ENCODE measurements at places on chromosomes 7 and 10. TPM values are rescaled to one million over a fixed set of nuclear protein-coding genes. Genes with fewer than 3 reads are reported as not detected.

Gene TBX20
- 0.59 TPM for total RNA-seq

Gene CDHR3
- 4.6 TPM for total RNA-seq

Gene FAM13C
- 13.9 TPM for total RNA-seq

Gene NANOS1
- total RNA-seq, result 3.7 TPM

Gene MEPCE
- total RNA-seq, result 41.4 TPM

Gene OR2A1
- total RNA-seq, result 0.33 TPM

Gene FOXP2
- 21.3 TPM for total RNA-seq

Gene CCDC71L
- 59.0 TPM for total RNA-seq

Gene SHTN1
- 36.0 TPM for total RNA-seq

Gene PMS2
- 13.0 TPM for total RNA-seq

Gene NPTX2
- total RNA-seq, result 3.2 TPM

Gene RHOBTB1
- 11.4 TPM for total RNA-seq

Gene NRG3
- 0.16 TPM for total RNA-seq

Gene CFAP46
- 0.73 TPM for total RNA-seq

Gene KCNIP2
- 11.9 TPM for total RNA-seq

Gene UNCX
- total RNA-seq, result not detected

Gene STEAP4
- 73.1 TPM for total RNA-seq

Gene ITGA8
- 2.6 TPM for total RNA-seq

Gene PRSS37
- total RNA-seq, result not detected

Gene RTKN2
- total RNA-seq, result 0.98 TPM

Gene UTF1
- total RNA-seq, result not detected

Gene TYW1B
- total RNA-seq, result 7.2 TPM

Gene WDR86
- 57.0 TPM for total RNA-seq

Gene PPP1R17
- total RNA-seq, result not detected

Gene CDC14C
- not detected for total RNA-seq

Gene TSPAN15
- total RNA-seq, result 53.3 TPM

Gene LIPK
- total RNA-seq, result 0.66 TPM

Gene TRIM50
- total RNA-seq, result 1.4 TPM

Gene ABCF2
- 42.2 TPM for total RNA-seq

Gene OR2A42
- under 0.01 TPM for total RNA-seq

Gene HDAC9
- 27.5 TPM for total RNA-seq

Gene DPY19L1
- 17.4 TPM for total RNA-seq

Gene INA
- not detected for total RNA-seq

Gene COL13A1
- 0.66 TPM for total RNA-seq

Gene SAMD9L
- total RNA-seq, result 7.5 TPM

Gene FOXI2
- total RNA-seq, result not detected

Gene BMPER
- total RNA-seq, result 2.0 TPM

Gene BTBD16
- not detected for total RNA-seq

Gene GPRIN2
- 6.9 TPM for total RNA-seq

Gene PNLIP
- total RNA-seq, result not detected

Gene GBX1
- total RNA-seq, result not detected

Gene PKD2L1
- total RNA-seq, result not detected

Gene PRPF18
- 48.6 TPM for total RNA-seq

Gene CLRN3
- total RNA-seq, result not detected

Gene TMEM26
- total RNA-seq, result 19.0 TPM

Gene RNF133
- 5.6 TPM for total RNA-seq

Gene RAB19
- not detected for total RNA-seq

Gene DPYSL4
- total RNA-seq, result 2.1 TPM

Gene CYP3A5
- 15.4 TPM for total RNA-seq

Gene TMEM140
- total RNA-seq, result 55.7 TPM

Gene DNAH11
- 2.2 TPM for total RNA-seq

Gene ASB10
- total RNA-seq, result not detected

Gene FLNC
- total RNA-seq, result 5.1 TPM

Gene SLC13A1
- total RNA-seq, result not detected

Gene GPR22
- not detected for total RNA-seq

Gene DIP2C
- 48.2 TPM for total RNA-seq

Gene C1QL3
- not detected for total RNA-seq

All from breast epithelium (tissue), 4 donors.